ENCODE measurements at places on chromosomes 6 and 20.

DNA sequence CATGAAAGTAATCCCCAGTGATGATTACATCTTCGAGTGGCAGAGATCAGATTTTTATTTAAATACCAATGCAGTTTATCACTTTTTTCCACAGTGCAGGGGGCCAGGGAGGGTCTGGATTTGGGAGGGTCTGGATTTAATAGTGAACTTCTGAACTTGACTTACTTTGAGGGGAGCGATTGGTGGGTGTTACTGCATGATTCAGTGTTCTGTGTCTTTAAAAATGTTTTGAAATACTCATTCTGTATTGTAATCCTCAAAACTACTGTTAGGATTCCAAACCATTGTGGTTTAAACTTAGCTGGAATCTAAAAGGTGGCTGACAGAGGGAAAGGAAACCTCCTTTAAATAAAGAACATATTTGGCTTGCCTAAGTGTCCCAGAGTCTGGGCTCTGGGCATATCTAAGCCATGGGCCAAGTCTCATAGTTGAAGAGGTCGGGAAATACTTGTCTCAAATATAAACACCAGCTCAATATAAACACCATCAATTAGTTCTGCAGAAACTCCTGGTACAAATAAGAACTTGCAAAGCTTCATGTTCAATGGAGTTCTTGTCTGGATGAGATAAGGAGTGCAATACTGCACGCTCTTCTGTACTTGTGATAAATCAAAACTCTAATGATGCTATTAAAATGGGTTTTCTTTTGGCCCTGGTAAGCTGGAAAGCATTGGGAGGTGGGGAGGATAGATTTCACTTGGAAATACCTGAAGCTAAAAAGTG, 14.4 kb downstream of the JARID2 start:
- no peak for DNase-seq

- no peak for DNase-seq
Observed at GRCh38 chr6:140921366-140922226, 1211.1 kb upstream of the GJE1 start.

GRCh38 chr6:143755301-143755744, 77.6 kb downstream of the PHACTR2 start:
- DNase-seq: no peak

DNA sequence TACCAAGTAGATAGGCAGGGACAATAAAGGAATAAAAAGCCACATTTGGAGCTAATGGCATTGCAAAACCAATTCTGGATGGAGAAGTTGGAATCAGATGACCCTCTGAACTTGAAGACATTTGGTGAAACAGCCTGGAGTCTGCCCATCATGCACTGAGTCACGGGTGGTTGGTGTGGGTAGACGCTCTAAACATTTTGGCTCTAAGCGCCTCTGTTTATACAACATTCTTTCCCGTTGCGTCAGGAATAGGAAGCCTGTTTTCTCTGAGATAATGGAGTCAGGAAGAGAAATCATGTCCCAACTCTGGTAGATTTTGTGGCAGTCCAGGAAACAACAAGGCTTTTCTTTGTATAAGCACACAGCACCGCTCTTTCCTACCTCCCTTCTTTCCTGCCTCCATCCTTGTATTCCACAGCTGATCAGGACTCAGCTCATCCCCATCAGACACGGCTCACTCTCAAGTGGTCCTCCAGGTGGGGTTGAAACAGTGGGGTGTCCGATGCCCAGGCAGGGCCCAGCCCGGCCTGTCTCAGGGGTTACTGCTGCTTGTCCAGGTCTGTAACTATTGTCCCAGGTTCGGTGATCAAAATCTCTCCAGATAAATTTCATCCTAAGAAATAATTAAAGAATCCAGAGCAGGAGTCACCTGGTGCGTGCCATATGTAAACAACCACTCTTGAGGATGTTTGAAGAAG, 12.1 kb upstream of the RAMACL start:
- no peak for DNase-seq

GRCh38 chr6:133460101-133460500, 218.9 kb downstream of the EYA4 start:
- DNase-seq: no peak

- no peak for DNase-seq
Observed at GRCh38 chr6:31799781-31800180, 4.2 kb upstream of the VARS1 start.

DNA sequence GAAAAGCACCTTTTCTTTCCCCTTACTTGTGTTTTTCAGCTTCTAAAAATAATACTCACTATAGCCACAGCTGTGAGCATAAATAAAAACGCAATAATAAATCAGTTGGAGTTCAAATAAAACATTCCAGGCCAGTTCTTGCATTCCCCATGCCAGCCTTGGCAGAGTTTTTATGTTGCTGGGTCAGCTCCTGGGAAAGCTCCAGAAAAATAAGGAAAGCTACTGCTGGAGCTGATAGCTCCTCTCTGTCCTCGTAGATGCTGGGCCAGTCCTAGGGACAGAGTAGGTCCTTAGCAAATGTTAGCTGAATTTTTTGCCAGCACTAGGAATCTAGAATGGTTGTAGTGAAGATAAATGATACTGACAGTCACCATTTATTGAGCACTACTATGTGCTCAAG, 389.0 kb upstream of the SYNCRIP start:
- no peak for DNase-seq

DNA sequence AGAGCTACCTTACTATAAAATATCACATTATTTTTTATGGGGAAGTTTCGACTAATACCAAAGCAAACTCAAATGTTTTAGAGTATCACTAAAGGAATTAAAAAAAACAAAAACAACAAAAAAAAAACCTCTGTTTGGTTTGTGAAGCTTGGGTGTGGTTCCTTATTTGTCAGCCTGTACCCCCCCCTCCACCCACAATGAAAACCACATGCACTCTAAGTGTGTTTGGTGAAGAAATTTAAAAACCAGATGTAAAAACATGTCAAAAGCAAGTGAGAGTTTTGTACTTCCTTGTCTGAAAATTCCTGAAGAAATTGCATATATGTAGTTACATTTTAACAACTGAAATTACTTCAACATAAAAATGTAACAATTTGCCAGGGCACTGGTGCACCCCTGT, 3.1 kb downstream of the STK38 start:
- DNase-seq: no peak

- no peak for DNase-seq
Observed at GRCh38 chr20:62961799-62962198, 9.3 kb downstream of the SLC17A9 start.

DNA sequence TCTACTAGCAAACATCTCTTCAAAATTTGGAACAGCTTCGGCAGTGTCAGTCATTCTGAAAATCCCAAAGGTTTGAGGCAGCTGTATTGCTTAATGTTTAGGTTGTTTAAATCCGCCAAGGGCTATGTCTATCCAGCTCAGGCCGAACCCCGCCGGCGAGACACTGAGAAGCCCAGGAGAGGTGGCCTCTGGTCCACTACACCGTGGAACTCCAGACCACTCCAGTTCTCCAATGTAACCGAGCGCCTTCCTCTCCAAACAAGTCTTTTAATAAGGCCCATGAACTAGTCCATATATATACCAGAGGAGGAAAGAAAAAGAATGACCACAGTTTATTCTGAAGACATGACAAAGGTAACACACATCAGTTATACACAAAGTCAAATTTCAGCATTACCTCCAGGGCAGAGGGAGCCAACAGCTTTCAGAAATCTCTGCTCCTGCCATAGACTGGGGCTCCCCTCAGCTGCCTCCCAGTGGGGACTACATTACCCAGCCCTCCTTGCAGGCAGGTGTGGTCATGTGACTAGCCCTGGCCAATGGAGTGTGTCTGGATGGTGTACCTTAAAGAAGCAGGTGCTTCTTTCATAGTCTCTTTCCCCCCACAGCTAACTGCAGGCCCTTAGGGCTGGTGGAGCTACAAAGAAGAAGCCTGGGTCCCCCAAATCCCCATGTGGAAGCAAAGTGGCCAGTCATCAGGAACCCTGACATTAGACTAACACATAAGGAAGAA, at the start of gene RAMACL:
Gene RAMACL, minus strand, starts transcription at position 255 of the 733 bp plus-strand sequence. Its CDS starts 201 bp downstream, at position 54.
- DNase-seq: peak; percentile 23

GRCh38 chr6:112620812-112621569, 273.9 kb downstream of the RFPL4B start:
- no peak for DNase-seq

DNA sequence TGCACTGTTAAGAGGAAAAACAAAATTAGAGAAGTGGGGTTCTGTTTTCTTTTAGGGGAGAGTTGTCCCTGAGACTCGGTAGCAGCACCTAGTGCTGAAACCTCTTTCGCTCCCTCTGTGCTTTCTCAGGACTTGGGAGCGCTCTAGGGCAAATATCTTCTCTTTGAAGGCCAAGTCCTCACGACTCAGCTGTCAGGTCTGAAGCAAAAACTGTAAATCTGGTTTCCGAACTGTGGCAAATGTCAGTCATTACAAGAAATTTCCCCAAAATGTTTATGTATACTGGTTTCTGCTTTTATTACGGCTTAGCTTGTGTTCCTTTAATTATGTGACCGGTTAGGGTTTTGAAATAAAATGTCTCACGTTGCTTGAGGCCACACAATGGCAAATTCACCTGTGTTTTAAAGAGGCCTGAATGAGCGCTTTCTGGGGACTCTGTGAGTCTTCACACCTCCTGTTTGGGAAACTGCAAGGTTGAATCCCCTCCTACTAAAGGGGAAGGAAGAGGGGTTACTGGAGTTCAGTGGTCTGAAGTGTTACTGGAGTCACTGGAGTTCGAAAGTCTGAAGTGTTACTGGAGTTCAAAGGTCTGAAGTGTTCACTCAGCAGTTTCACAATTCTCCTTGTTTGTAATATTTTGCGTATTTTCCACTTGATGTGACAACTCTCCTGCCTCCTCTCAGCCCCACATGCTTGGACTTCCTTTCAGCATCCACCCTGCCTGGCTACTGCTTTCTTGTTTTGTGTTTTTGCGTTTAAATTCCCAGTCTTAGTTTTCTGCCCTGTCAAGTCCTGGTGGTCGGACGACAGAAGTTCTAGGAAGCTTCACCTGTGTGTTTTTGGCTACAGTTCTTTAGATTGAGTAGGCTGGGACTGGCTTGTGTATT, 1.6 kb downstream of the SMPDL3A start:
- DNase-seq: no peak

GRCh38 chr6:140050101-140050995, 675.9 kb upstream of the CITED2 start:
- DNase-seq: peak; percentile 78

DNA sequence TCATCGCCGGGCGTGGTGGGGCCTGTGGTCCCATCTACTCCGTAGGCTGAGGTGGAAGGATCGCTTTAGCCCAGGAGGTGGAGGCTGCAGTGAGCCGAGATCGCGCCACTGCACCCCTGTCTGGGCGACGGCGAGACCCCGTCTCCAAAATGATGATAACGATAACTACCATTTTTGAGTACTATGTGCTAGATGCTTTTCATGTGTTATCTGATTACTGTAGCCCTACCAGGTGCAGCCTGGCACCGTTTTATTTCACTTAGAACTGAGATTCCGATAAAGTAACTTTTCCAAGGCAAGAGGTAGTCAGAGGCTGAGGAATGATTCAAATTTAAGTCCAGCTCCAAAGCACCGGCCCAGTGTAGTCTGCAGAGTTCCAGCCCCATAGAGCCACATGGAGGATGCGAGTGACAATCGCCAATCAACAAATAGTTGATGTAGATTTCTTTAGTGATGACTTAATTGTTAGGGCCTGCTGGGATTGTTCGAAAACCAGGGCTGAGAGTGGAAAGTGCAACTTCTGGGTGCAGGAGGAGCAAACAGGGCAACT, 727 bp downstream of the ERMARD start:
- DNase-seq: no peak

GRCh38 chr6:70221715-70222438, 81.0 kb downstream of the COL9A1 start:
- DNase-seq: no peak

- DNase-seq: no peak
Observed at GRCh38 chr6:166389119-166389518, 6.4 kb upstream of the MPC1 start.

- DNase-seq: no peak
Observed at GRCh38 chr6:56450882-56451739, 191.6 kb downstream of the DST start.

- DNase-seq: no peak
Observed at GRCh38 chr20:44891826-44892225, 6.3 kb downstream of the YWHAB start.

DNA sequence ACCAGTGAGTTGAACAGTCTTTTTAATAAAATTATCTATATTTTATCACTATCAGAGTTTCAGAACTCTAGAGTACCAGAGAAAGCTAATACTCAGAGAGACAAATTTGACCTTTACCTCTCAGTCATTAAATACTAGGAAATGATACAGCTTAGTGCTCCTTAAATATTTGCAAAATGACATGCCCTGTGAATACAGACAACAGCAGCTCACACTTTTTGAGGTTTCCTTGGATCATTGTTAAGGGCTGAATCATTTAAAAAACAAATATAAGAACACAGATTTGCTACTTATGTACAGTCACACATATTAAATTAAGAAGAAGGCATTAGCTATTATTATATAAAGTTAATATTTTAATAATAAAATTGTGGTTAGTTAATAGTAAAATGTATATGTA, 1158.7 kb upstream of the EYS start:
- no peak for DNase-seq

DNA sequence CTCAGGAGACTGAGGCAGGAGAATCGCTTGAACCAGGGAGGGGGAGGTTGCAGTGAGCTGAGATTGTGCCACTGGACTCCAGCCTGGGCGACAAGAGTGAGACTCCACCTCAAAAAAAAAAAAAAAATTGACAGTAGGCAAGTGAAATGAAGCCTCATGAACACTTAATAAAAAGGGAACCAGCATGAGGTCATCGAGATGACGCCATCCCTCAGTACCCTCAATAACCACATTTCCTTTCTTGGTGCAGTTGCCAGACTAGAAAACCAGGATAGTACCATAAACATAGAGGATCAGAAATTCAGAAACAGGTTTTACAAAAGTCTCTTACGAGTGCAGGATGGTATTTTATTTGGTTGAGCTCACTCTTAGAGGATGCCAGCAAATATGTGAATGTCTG, 584.1 kb downstream of the MAFB start:
- DNase-seq: no peak

- no peak for DNase-seq
Observed at GRCh38 chr20:44021186-44021585, 106.5 kb downstream of the TOX2 start.

GRCh38 chr20:53636540-53637097, 43.0 kb upstream of the ZNF217 start:
- DNase-seq: no peak

GRCh38 chr6:170437719-170438401, 115.2 kb downstream of the PSMB1 start:
- no peak for DNase-seq

- DNase-seq: no peak
Observed at GRCh38 chr20:61263084-61263695, 11.1 kb downstream of the CDH4 start.

GRCh38 chr6:78607189-78607588, 260.2 kb upstream of the IRAK1BP1 start:
- no peak for DNase-seq

- DNase-seq: no peak
Observed at GRCh38 chr6:28254121-28254519, 2.1 kb upstream of the ZKSCAN4 start.

- DNase-seq: no peak
Observed at GRCh38 chr6:75633045-75633444, 31.4 kb downstream of the SENP6 start.

All from NCI-H1436 (cell line).